ENCODE measurements at places on chromosomes 7 and 10.

DNA sequence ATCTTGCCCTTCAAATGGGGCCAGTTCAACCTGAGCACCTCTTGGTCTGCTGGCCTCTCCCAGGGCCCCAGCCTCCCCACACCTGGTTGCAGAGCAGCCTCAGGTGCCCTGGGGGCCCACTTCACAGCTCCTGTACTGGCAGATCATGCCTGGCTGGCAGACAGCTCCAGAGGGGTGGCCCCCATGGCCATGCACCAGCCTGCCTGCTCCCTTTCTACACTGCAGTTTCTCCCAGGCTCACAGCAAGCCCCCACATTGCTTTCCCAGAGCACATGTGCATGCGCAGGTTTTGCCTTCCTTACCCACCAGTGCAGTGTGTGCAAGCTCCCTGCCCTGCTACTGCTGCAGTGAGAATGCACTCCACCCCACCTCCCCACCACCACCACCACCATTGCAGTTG lies 9.8 kb upstream of the MIOS start:
- no peak for DNase-seq

- DNase-seq: no peak
These were observed 1321.5 kb downstream of the XPNPEP1 start for GRCh38 chr10:108601851-108602250.

GRCh38 chr7:39973801-39974200 lies 23.7 kb downstream of the CDK13 start:
- DNase-seq: no peak

GRCh38 chr7:79531116-79531515 lies 77.6 kb upstream of the MAGI2 start:
- no peak for DNase-seq

DNA sequence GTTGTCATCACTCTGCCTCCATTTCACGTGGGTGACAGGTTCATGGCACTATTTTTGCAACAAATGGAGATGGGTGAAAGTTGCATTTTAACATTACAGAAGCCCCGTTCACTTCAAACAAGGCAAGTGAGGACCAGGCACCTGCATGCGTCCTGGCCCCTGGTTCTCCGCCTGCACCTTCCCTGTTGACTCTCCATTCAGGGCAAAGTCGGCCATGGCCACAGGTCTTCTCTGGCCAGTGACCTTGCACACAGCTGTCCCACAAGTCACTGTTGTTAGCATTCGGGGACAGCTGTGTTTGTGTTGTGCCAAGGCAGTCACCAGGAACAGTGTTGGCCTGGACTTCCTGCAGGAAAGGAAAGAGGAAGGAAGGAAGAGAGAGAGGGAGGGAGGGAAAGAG lies 554.9 kb downstream of the TCERG1L start:
- no peak for DNase-seq

DNA sequence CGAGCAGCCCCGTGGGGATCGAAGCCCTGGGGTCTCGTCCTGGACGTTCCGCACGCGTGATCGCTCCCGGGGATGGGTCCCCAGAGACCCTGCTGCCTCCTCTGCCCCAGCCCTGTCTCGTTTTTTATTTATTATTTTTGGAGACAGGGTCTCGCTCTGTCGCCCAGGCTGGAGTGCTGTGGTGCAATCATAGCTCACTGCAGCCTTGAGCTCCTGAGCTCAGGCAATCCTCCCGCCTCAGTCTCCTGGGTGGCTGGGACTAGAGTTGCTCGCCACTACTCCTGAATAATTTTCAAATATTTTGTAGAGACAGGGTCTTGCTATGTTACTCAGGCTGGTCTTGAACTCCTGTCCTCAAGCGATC lies 319 bp upstream of the STX1A start:
- DNase-seq: no peak

DNA sequence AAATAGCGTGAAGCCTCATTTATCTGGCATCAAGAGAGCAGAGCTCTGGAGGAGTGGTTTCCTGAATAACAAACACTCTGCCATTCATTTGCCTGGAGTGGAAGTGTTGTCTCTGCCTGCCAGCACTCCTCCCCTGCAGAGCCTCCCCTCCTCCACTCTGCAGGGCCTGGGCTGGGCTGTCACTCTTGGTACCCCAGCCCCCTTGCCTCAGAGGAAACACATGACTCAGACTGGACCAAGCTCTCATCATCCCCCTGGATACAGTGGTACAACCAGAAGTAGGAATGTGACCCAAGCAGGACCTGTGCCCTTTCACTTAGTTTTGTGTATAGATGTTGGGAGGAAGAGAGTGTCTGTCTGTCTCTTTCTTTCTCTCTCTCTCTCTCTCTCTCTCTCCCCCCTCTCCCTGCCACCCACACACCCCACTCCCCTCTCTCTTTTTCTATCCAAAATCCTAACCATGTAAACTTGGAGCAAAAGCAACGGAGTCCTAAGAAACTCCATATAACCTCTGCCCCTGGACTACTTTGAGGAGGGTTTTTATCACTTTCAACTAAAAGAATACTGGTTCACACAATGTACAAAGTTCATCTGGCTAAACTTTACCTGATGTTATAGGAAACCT lies 43.9 kb downstream of the DOCK4 start:
- no peak for DNase-seq

GRCh38 chr7:22681852-22682657 lies 44.9 kb upstream of the IL6 start:
- no peak for DNase-seq

DNA sequence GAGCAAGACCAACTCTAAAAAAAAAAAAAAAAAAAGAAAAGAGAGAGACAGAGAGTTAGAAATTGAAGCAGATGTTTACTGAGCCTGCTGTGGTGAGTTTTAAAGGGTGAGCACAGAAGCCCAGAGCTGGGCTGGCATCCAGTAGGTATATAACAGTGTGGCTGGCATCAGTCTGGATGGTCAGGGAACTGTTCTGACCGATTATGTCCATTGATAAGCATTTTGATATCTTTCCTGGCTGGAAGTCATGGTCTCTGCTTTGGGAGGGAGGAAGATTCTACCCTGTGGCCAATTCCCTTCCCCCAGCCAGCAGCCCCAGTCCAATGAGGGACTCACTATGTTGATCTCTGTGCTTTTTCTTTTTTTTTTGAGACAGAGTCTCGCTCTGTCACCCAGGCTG lies 65.2 kb upstream of the PODXL start:
- DNase-seq: no peak

DNA sequence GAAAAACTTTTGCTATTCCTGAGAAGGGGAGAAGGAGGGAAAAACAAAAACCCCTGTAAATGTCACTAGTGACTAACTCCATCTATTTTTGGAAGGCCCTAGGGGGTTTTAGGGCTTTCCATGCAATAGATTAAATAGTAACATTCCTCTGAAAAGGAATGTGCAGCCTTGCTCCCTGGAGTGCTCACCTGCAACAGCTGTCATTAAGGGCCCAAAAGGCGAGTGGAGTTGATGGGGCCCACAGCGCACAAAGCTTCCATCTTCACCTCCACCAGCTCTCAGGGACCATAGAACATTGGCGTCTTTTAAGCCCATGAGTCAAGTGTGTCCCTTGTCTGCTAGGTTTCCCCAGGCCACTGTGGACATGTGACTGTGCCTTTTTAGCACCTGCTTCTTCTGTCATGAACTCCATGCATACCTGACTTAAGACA lies 58.0 kb upstream of the IL6 start:
- no peak for DNase-seq

DNA sequence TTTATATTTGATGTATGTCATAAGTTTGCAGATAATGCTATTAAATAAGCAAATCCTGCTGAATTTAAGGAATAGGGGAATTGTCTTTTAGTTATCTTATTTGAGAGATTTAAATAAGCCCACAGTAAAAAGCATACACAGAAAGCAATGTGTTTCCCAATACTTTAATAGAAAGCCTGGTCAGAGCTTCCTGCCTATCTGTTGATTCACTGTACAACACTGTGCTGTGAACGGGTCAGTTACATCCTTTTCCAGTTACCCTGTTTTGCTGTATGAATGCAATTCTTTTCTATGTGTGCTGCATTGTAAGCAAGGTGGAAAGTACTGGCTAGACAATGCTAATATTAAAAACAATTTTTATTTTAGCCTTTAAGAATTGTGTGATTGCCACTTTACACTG lies 81.2 kb downstream of the ANKRD7 start:
- DNase-seq: no peak

DNA sequence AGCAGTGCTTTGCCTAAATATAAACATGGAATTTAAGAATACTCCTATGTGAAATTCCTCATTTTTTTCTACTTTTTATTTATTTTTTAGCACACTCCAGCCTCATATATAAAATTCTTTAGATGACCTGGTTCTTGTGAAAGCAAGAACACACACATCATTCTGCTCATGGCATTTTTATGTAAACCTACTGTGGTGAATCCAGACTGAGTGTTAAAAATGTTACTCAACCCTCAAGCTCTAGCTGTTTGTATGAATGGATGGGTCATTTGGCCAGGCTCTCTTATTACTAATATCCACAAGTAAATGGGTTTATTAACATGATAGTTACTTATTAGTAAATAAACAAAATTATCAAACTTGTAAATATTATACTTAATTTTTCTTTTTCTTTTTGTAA lies 551.7 kb upstream of the LRRN3 start:
- DNase-seq: no peak

DNA sequence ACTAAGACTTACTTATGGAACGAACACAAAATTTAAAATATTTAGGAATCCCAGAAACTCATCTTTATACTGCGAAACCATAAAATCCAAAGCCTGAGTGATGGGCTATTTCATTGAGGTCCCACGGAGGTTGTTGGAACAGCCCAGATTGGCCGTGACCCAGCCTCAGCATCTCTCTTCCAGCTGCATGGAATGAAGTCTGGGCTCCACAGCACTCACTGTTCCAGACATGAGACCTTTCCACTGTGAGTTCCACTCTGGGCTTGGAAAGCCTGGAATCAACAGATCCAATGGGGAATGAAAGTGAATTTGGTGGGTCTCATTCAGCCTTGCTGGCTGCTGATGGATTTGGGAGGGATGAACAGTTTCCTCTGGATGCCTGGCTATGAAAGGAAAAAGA lies 184.9 kb downstream of the EMX2 start:
- DNase-seq: no peak

- no peak for DNase-seq
These were observed 131.7 kb downstream of the ZMYND11 start for GRCh38 chr10:266974-267425.

DNA sequence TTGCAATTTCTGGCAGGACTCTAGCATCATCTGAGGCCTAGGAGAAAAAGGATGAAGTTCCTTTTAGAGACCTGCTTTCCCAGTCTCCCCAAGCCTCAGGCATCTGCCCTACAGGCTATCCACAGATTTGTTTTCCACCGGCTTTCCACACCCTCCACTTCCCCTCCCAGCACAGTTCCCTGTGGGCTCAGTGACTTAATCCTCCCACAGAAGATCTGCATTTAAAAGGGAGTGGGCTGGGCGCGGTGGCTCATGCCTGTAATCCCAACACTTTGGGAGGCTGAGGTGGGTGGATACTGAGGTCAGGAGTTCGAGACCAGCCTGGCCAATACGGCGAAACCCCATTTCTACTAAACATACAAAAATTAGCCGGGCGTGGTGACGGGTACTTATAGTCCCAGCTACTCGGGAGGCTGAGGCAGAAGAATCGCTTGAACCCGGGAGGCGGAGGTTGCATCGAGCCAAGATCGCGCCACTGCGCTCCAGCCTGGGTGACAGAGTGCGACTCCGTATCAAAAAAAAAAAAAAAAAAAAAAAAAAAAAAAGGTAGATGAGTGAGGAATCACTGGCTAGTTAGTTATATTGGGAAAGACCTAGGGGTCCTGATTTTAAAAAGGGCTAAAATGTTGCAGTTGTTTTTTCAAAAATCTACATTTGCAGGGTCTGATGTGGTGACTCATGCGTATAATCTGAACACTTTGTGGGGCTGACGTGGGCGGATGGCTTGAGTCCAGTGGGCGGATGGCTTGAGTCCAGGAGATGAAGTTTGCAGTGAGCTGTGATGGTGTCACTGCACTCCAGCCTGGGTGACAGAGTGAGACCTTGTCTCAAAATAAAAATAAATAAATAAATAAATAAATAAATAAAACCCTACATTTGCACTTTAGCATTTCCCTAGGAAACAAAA lies 119.5 kb downstream of the BAMBI start:
- DNase-seq: no peak

DNA sequence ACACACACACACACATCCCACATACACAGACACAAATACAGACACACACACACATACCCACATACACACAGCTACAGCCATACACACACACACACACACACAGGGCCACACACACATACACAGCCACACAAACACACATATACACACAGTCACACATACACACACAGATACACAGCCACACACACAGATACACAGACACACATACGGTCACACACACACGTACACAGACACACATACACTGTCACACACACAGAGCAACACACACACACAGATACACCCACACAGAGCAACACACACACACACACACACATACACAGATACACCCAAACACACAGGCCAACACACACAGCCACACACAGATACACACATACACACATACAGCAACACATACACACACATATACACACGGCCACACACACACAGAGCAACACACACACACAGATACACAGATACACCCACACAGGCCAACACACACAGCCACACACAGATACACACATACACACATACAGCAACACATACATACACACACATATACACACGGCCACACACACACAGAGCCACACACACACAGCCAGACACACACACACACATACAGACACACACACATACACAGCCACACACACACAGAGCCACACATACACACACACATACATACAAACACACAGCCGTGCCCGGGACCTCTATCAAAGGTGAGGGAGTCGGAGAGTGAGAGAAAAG lies 22.3 kb downstream of the KCP start:
- DNase-seq: no peak

- DNase-seq: no peak
These were observed 17.6 kb downstream of the PODXL start for GRCh38 chr7:131538813-131539179.

DNA sequence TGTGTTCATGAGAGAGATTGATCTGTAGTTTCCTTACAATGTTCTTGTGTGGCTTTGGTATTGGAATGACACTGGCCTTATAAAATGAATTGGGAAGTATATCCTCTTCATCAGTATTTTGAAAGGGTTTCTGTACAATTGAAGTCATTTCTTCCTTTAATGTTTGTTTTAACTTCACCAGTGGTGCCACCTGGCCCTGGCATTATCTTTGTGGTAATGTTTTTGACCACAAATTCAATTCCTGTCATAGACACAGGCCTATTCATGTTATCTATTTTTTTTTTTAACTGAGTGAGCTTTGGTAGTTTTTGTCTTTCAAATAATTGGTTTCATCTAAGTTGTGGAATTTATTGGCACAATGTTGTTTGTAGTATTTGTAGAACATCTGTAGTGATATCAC lies 127.7 kb downstream of the CDK14 start:
- DNase-seq: no peak

DNA sequence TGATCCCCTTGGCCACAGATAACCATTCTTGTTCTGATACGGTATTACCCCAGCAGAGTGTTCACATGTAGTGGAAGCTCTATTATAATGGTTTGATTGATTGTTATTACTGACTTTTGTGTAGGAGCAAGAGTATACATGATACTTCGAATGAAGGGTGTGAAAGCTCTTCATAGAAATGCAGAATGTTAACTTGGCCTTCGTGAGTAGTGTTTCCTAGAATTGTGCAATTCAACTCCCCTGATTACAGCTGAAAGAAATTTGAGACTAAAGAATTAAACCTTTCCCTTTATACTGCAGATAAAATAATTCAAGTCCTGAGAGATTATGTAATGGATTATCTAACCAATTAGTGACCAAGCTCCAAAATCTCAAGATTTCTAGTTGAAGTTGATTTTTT lies 38.2 kb downstream of the MKLN1 start:
- no peak for DNase-seq
